ENCODE measurements at places on chromosomes 5 and 9.

- DNase-seq: no peak
Observed at GRCh38 chr9:71830153-71830552, 61.8 kb upstream of the CEMIP2 start.

DNA sequence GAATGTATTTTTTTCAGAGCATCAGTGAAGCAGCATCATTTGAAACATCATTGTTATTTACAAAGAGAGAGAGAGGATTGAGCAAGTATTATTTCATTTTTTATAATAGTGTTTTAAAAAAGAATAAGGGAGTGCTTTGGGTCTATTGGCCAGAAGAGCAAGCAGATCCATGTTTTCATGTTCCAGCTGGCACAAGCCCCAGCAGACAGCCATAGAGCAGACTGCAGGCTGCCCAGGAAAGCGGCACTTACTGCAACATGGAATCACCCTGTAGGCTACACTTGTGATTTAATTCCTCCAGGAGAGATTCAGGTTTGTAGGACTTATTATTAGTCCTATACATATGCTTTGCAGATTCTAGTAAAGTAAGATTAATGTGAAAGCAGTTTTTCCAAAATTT, 407.0 kb upstream of the GRAMD2B start:
- DNase-seq: no peak

GRCh38 chr5:6087576-6087975, 290.8 kb downstream of the MED10 start:
- DNase-seq: no peak

DNA sequence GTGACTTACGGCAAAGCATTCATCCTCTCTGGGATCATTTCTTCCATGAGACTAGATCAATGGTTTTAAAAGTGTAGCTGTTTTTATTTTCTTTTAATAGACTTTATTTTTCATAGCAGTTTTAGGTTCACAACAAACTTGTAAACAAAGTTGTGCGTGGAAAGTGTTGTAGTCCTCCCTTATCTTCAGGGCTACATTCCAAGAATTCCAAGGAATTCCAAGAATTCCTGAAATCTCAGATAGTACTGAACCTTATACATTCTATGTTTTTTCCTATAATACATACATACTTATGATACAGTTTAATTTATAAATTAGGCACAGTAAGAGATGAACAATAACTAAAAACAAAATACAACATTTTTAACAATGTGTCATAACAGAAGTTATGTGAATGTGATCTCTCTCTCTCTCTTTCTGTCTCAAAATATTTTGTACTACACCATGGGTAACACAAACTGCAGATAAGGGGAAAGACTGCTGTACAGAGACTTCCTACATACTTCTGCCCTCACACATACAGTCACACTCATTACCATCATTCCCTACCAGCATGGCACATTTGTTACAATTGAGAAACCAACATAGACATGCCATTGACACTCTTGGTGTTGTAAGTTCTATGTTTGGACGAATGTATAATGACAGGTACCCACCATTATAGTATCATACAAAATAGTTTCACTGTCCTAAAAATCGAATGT, 1933.2 kb upstream of the WWC1 start:
- no peak for DNase-seq

GRCh38 chr5:151897896-151898295, 26.8 kb downstream of the GLRA1 start:
- no peak for DNase-seq

Data from hematopoietic multipotent progenitor cell treated with erythropoietin and hydrocortisone succinate and interleukin-3 and kit ligand, for 8 days (in vitro differentiated cells).